ENCODE measurements at places on chromosomes 13 and 19.

DNA sequence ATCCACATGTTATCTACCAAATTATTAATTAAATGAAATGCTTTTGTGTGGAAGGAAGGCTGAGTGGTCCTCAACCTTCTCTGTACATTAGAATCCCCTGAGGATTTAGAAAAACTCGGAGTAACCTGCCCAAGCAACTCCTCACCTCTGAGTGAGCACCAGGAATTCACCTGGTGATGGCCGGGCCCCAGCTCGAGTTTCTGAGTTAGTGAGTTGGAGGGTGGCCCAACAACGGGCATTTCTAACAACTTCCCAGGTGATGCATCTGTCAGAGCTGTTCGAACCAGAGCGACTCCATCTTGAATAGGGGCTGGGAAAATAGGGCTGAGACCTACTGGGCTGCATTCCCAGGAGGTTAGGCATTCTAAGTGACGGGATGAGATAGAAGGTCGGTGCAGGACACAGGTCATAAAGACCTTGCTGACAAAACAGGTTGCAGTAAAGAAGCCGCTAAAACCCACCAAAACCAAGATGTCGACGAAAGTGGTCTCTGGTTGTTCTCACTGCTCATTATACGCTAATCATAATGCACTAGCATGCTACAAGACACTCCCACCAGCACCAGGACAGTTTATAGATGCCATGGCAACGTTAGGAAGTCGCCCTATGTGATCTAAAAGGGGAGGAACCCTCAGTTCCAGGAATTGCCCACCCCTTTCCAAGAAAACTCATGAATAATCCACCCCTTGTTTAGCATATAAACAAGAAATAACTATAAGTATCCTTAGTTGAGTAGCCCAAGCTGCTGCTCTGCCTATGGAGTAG, 44.2 kb upstream of the SHISA2 start:
- DNase-seq = no peak

DNA sequence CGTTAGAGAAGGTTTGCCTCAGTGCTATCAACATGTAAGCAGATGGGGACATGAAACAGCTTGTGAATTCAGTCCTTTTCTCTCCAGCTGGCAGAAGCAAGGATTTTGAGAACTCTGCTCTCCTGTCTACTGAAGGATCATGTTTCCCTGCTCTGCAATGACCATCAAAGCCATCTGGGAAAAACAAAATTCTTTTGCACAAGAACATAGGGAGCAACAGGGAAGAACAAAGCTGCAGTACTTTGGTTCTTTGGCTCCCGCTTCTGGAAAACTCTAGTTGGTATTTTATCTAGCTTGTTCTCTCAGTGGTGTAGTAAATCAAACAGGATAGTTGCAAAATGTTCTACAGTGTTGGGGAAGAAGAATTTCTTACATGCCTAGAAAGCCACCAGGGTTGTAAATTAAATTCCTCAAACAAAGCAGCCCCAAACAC, 270.4 kb downstream of the ENOX1 start:
- DNase-seq = no peak

GRCh38 chr13:72431981-72432682, 295.3 kb downstream of the MZT1 start:
- no peak for DNase-seq

GRCh38 chr19:51441410-51442390, 16.6 kb downstream of the SIGLEC8 start:
- no peak for DNase-seq

DNA sequence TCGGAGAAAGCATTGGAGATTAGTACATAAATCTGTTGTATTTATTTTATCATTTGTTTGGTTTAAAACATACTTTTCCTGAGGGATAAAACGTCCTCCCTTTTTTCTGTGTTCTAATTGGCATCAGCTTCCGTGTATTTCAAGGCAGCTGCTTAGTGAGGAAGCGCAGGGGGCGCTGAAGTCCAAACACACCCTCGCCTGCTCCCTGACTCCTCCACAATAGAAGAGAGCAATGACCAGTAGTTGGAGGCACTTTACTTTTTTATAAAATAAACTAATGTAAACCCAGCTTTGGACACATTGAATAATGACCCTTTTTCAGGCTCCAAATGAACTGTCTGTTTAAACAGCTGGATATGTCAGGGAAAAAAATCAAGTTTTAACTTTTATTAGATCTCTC, 79.9 kb downstream of the RNASEH2B start:
- no peak for DNase-seq

DNA sequence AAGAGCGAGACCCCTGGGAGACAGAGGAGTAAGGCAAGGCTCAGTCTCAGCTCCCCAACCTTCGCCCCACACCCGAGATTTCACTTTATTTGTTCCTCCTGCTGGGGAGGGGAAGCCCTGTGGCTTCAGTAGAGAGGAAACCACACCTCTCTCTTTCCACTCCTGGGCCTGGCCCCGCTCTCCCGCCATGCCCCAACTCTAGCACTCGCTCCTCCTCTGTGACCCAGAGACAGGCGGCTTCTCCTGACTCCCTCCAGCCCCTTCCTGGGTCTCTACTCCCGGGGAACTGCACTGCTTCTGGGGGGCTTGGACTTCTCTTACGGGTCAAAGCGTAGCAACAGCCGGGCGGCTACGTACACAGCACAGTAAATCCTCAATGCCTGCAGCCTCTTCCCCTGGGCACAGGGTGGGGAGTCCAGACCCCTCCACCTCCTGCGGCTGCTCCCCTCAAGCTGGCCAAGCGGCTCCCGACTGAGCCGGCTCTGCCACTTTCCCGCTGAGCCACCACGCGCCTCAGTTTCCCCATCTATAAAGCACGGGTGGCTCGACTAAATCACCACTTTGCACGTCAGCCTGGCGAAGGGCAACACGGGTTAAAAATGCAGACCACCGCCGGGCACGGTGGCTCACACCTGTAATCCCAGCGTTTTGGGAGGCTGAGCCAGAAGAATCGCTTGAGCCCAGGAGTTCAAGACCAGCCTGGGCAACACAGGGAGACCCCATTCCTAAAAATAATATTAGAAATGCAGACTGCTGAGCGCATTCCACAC, 1.4 kb downstream of the RNF126 start:
- DNase-seq = no peak

DNA sequence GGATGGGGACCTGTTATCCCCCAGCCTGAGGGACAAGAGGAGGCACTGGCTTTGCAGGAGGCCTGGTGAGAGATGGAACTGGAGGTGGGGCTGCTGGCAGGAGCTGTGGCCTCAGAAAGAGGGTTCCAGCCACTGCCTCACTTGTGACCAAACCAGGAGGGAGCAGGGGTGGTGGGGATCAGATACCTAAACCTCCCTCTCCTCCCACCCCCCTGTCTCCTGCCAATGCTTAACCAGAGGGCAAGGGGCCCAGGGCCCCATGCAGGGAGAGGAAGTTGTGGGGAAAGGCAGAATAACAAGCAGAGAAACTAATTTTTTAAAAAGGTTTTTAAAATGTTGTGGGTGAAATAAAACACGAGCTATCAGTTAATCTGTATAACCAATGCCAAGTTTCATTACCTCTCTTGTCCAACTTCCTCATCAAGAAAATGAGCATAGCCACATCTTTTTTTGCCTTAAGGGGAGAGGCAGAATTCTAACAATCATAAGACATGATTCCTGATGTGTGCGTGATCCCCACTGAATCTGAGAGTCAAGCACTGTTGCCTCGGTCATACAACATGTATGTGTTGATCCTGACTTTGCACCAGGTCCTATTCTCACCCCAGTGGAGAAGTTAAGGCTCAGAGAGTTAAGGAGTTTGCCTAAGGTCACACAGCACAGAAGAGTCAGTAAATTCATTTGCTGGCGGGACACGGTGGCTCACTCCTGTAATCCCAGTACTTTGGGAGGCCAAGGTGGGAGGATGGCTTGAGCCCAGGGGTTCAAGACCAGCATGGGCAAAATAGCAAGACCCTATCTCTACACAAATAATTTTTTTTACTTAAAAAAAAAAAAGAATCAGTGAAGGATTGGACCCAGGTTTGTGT, 12.9 kb downstream of the FXYD5 start:
- DNase-seq = peak; percentile 72

GRCh38 chr19:17765069-17765618, 13.9 kb downstream of the FCHO1 start:
- peak; percentile 95 for DNase-seq

- no peak for DNase-seq
Observed at GRCh38 chr19:10604460-10604980, 17.4 kb upstream of the AP1M2 start.
